ENCODE measurements at places on chromosomes 2 and 18.

- DNase-seq = no peak
These were observed 140.6 kb upstream of the KCNJ3 start for GRCh38 chr2:154557906-154558305.

DNA sequence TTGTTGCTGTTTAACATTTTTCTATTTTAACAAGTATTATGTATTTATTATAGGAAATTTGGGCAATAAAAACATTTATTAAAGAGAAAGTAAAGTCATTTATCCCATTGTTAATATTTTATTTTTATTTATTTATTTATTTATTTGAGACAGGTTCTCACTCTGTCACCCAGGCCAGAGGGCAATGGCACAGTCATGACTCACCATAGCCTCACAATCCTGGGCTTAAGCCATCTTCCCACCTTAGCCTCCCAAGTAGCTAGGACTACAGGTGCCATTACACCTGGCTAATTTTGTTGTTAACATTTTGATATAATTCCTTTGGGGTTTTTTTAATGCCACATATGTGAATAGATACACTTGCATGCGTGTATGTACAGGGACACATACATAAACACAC is 165.9 kb upstream of the STON1 start:
- no peak for DNase-seq

GRCh38 chr18:51133580-51134160 is 63.8 kb downstream of the MEX3C start:
- no peak for DNase-seq

- DNase-seq = no peak
These were observed 117.2 kb downstream of the HNMT start for GRCh38 chr2:138081225-138082073.

DNA sequence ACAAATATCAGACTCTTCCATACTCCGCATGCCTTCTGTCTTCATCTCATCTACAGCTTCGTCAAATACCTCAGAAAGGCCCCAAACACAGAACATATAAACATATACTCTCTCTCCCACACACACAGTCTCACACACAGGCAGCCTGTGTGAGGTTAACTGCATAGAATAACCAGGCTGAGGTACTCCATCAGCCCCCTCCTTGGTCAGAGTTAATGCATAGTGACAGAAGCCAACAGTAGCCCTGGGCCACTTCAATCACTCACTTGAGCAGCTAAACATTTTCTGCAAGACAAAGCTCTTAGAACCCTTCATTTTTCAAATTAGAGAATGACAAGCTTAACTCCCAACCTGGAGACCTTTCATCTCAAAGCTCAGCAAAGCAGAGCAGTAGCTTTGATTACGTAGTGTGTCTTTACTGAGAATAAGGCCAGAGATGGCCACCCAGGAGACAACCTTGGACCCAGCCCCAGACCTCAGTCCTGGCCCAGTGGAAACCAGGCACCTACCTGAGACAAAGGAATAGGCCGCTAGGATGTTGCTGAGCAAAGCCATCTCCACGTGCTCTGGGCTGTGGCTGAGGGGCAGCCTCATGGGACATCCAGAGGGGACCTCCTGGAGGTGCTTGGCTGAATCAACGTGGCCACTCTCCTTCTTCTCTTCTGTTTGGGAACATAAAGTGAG is 43.0 kb downstream of the EVA1A start:
- DNase-seq = no peak

DNA sequence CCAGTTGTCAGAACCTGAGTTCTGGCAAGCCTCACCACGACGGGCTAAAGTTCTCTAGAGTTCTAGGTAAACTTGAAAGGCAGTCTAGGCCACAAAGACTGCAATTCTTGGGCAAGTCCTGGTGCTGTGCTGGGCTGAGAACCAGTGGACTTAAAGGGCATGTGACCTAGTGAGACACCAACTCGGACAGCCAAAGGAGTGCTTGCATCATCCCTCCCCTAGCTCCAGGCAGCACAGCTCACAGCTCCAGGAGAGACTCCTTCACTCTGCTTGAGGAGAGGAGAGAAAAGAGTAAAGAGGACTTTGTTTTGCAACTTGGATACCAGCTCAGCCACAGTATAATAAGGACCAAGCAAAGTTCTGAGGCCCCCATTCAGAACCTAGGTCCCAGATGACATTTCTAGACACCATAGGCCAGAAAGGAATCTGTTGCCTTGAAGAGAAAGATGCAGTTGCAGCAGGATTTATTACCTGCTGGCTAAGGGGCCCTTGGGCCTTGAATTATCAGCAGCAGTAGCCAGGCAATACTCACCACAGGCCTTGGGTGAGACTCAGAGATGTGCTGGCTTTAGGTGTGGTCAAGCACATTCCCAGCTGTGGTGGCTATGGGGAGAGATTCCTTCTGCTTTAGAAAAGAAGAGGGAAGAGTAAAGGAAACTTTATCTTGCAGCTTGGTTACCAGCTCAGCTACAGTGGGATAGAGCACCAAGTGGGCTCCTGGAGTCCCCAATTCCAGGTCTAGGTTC is 51.8 kb downstream of the UPP2 start:
- no peak for DNase-seq

DNA sequence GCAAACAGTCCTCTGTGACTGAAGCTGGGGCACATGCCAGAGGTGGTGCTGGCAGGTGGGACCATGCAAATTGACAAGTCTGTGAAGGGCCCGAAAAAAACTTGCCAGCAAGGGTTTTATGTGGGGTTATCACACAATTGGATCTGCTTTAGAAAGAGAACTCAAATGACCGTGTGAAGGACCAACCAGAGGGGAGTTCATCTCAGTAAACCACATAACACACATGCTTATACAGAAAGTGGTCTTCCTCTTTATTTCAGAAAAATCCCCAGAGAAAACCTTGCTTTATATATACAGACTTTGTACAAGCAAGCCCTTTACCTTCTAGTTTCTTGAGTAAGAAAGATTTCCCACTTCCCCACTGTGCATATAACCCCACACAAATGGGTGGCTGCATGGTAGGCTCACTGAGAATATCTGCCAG is 46.7 kb downstream of the KIDINS220 start:
- DNase-seq = no peak

DNA sequence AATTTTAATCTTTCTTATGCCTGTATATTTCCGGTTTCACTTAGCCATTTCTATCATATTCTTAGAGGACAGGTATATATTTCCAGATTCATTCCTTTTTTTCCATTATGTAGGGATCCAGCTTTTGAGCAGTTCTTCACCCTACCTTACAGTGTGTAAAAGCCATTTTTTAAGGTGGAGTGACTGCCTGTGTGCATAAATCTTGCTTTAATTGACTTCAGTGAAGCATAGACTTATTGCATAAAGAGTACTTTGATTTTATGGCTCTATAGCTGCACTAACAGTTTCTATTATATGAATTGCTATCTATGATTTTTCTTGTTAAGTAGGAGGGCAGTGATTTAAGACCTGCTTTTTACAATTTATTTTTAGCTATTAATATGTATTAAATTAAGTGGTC is 132.6 kb downstream of the NYAP2 start:
- no peak for DNase-seq

GRCh38 chr18:40553029-40553428 is 1402.0 kb upstream of the PIK3C3 start:
- DNase-seq = no peak

Data from stimulated activated CD8-positive, alpha-beta memory T cell treated with anti-CD3 and anti-CD28 coated beads, Interleukin-7, amount 100 ng/mL, for 1 hour (primary cell).